ENCODE measurements at places on chromosomes 6 and 20.
A peak's percentile ranks its signal among the peaks of the same experiment; 100 is the strongest.

DNA sequence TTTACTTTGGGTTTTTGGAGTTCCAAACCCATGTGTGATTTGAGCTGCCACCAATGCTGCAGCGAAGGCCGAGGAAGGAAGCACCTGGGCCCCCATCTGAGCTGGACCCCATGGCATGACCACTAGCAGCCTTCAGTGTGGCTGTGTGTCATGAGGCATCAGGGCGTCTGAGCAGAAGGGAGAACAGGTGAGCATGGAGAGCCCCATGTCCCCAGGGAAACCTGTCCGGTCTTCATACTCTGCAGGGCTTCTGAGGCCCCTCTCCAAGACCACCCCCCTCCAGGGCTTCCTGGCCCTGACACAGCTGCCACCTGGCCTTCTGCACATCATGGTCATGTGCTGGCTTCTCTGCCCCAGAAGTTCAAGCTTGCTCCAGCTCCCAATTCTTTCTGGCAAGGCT lies 169.1 kb upstream of the CST7 start:
- no peak for DNase-seq

- no peak for DNase-seq
These were observed 25.5 kb upstream of the MANEA start for GRCh38 chr6:95551678-95552324.

DNA sequence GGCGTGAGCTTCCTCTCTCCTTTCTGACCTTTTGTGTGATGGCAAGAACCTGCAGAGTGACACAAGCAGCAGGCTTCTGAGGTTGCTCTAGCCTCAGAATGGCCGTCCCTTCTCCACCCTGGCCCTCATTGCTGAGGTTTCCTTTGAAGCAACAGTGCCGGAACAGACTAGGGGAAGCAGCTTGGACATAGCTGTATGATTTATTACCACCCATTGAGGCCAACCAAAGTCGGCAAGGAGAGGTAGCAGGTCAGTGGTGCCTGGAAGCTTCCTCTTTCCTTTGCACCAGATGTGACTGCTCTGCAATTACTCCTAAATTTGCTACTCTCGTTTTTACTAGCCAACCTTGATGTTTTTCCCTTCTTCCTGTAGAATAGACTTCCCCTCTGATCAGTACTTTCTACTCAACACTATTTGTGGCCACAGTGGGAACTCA lies 31.4 kb downstream of the PTPN1 start:
- DNase-seq, result peak; percentile 11

- no peak for DNase-seq
These were observed 79.2 kb upstream of the MAP3K4 start for GRCh38 chr6:160912411-160912810.

GRCh38 chr6:4420160-4420865 lies 284.9 kb upstream of the ECI2 start:
- DNase-seq, result no peak

Measured in CD4-positive, alpha-beta T cell treated with Interferon gamma for 1 hour (primary cell).